Left renal pelvis (tissue), 4 donors: ENCODE measurements at places on chromosomes 7 and 10.

DNA sequence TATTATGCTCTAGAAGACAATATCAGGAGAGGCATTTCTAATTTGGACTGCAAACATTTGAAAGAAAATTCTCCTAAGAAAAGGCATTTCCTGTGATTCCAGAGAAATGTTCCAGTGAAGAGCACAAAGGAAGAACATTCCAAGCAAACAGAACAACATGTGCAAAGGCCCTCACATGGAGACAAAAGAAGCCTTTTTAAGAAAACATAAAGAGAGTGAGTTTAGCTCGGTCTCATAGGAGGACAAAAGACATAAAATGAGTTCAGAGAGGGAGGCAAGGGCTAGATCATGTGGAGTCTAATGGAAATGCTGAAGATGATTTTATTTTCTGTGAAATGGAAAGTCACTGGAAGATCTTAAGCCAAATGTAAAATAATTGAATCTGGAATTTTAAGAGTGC, 269.8 kb upstream of the HGF start:
- DNase-seq: no peak

DNA sequence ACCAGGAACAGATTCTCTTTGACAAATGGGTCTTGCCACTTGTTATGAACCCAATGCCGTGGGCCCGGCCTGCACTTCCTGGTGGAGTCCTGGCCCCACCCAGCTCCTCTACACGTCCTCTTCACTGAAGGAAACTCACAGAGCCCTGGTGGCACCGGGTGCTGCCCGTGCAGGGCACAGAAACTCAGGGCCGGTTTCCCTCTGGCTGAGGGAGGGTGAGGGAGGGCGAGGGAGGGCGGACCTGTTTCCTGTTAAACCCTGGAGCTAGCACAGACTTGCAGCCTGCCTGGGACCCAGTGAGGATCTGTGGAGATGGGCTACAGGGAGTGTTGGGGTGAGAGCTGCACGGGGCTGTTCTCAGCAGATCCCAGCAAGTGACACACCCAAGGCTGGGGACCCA, 596.3 kb downstream of the PTPRN2 start:
- DNase-seq: no peak

DNA sequence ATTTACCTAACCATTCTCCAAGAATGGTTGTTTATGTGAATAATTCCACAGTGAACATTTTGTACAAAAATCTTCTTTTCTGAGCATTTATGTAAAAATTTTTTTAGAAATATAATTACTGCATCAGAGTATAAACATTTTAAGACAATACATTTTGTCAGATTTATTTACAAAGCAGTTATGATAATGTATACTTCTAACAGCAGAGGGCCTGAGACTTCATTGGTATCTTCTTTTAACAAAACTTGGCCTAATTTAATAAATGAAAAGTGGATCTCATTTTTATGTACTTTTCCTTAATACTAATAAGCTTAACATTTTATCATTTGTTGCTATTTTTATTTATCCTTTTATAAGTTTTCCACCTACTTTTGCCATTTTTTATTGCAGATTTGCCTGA, 69.4 kb downstream of the HECTD2 start:
- DNase-seq: no peak

DNA sequence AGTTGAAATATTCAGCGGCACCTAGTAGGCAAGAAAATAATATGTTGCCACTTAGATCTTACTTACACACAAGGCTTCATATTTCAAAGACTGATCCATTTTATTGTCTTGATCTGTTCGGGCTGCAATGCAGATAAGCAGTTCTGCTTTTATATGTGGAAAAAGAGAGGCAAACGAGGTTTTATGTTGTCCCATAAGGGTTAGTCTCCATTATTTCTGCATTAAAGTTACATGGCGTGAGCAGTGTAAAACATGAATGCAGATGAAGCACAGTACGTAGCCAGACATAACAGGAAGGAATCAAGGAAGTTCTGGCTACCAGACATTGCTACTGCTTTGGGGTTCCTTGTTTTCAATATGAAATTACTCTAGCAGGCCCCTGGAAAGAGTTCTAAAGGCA, 224.8 kb downstream of the BBS9 start:
- DNase-seq: no peak

- no peak for DNase-seq
Measured at GRCh38 chr10:79149662-79150443, 81.1 kb downstream of the ZMIZ1 start.

- DNase-seq: no peak
Measured at GRCh38 chr10:108852211-108852610, 1071.1 kb downstream of the XPNPEP1 start.

GRCh38 chr7:139585042-139585441, 61.6 kb downstream of the CLEC2L start:
- DNase-seq: no peak

DNA sequence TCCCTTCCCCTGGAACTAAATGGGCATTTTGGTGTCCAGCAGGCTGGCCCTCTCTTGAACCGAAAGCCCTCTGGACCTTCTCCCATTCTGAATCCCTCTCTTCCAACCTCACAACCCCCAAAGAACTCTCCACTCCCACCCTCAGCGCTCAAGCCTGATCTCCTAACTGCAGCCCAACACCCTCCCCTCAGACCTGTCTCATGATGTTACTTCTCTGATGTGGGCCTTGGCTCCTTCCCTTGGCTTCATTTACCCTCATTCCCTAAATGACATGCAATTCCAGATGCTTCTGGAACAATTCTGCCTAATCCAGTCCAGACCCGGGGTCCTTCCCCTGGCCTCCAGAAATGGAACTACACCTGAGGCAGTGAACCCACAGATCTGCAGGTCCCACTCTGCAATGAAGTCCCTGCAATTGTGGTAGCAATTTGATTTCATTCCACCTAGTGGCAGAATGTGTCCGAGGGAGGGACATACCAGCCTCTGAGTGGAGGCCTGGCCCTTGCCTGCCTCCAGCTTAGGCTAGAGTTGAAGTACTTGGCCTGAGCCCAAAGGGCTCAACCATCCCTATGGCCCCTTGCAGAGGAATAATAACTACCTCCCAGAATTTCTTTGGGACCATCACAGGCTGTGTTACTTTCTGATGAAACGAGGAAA, 4.1 kb upstream of the CEP41 start:
- no peak for DNase-seq

DNA sequence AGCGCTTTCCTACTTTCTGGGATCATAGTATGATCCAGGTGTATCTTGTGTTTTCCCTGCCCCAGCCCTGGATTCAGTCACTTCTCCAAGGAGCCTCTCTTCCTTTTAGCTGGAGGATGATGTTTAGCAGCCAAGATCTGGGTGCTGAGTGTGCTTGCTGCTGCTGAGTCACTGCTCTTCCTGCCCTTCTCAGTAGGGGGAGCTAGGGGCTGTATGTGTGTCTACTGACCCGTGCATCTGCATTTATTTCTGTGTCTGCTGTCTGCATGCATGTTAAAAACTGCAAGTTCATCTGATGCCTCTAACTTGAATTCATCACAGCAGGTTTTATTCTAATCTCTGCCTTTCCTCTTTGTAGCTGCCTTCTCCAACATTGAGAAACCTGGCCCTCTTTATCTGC, 31.6 kb downstream of the MGMT start:
- no peak for DNase-seq

- DNase-seq: no peak
Measured at GRCh38 chr7:371119-371778, 81.3 kb downstream of the FOXL3 start.

GRCh38 chr7:37320140-37320847, 128.4 kb downstream of the ELMO1 start:
- no peak for DNase-seq

DNA sequence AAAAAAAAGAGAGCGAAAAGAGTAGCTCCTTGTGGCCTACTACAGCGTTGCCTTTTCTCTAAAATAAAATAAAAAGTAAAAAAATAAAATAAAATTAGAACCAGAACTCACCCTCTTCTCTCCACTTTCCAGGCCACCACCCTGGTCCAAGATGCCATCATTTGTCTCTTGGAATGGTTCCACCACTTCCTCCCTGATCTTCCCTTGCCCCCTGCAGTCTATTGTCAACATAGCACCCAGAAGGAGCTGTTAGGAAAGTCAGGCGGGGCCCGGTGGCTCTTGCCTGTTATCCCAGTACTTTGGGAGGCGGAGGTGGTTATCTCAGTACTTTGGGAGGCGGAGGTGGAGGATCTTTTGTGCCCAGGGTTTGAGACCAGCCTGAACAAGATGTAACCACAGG, 7.6 kb upstream of the GRID2IP start:
- DNase-seq: no peak

- no peak for DNase-seq
Measured at GRCh38 chr10:111973306-111973705, 210.3 kb downstream of the GPAM start.

DNA sequence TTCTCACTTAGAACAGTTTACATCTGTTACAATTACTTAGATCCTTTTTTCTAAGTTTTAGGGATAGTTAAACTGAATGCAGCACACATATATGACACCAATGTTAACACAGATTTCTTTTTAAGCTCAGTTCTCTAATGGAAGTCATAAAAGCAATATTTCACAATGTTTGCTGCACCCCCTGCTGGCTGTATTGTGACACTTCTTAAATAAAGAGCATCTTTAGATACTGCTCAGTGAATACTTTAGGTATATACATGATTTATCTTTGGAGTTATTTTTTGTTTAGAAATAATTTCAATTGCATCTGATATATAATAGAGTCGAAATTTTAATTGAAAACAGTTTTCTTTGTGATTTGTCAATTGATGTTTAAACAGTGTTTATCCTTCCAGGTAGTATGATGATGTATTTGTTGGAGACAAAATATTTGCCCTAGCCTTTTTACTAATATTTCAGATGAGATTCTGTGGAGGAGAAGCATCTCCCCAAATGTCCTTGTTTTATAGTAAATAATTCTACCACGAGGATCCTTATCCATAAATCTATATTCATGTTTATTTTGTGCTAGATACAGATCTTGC, 174.4 kb downstream of the ST7 start:
- DNase-seq: no peak

DNA sequence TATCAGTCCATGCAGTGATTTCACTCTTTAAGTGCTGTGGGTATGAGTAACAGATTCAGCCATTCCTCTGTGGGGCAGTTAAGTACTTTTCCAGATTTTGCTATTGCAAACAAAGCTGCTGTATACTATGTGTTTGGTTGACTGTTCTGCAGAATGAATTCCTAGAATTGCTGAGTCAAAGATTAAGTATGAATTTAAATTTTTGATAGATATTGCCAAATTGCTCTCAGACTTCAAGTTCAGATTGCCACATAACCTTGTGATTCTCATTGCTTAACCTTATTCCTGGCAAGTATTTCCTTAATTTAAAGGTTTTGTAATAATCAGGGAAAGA, 21.6 kb upstream of the SAR1A start:
- no peak for DNase-seq

DNA sequence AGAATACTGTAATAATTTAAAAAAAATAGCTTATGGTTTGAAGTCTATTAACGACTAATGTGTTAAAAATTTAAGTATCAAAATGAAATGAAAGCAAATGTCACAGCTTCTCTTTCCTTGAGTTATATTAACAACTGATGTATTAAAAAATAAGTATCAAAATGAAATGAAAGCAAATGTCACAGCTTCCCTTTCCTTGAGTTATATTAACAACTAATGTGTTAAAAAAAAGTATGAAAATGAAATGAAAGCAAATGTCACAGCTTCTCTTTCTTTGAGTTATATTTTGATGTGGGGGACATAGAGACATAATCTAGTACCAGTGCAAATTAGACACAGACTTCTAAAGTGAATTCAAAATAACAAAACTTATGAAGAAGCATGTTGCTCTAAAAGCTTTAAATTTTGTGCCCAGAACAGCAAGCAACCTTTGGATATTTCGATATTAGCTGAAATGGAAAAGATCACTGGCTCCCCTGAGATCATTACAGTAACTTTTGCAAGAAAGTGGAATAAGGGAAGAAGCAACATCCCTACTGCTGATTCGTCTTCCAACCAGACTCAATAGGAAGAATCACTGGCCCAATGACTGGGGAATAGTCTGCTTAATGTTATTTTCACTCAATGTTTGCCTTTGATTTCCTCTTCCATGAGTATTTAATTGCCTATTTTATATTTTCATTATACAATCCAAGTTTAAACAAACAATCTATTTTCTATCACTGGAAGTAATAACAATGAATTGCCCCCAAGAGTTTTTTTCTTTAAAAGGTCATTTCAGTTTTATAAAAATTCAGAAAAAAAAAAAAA, 8.0 kb downstream of the SKAP2 start:
- no peak for DNase-seq

DNA sequence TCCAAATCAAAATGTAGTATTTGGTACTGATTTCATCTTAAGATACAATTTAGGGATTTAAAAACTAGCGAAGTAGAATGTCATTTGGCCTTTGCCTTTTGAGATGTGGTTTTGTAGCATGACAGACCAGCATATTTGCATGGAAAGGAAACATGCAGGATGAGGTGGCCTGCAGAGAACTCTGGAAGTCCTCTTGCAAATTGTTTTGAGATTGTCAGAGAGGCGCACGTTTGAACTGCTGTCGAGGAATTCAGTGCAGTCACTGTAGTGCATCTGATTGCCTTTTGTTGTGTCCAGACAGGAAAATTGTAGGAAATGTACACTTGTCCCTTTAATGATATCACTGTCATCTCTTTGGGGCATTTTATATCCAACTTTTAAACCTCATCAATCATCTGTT, 136.7 kb downstream of the CELF2 start:
- DNase-seq: no peak

GRCh38 chr7:28862595-28863272, 95.4 kb downstream of the TRIL start:
- DNase-seq: no peak

GRCh38 chr10:109988212-109988596, 19.6 kb upstream of the ADD3 start:
- no peak for DNase-seq

- DNase-seq: no peak
Measured at GRCh38 chr7:1201916-1202315, 30.8 kb upstream of the UNCX start.

GRCh38 chr10:3002304-3002703, 65.0 kb upstream of the PFKP start:
- no peak for DNase-seq

DNA sequence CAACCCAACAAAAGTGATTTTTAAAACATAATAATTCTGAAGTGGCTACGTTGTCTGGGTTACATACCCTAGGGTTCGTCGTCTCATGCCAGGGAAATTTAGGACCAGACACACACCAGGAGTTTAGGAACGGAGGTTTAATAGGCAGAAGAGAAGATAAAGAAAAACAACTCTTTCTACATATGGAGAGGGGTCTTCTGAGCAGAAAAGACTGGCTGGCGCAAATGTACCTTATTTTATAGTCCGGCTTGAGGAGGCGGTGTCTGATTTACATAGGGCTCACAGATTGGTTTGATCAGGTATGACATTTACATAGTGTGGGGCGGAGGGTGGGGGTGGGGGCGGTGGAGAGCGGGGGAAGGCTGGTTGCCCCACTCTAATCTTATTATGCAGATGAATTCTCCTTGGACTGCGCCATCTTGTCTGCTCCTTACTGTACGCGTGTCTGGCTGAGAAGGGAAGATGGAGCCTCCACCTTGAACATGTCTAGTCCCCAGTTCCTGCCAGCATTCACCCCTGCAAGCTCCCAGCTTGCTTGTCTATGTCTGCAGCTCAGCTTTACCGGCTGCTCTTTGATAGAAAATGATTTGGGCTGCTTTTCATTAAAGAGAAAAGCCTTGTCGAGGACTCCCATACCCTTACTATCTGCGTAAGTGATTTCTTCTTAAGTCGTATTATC, 98.7 kb downstream of the RALA start:
- DNase-seq: no peak
